ENCODE measurements at places on chromosomes 7 and 10.

GRCh38 chr7:144497282-144497681 is 93.8 kb upstream of the NOBOX start:
- no peak for DNase-seq

- DNase-seq, result no peak
Observed at GRCh38 chr10:218798-219197, 83.5 kb downstream of the ZMYND11 start.

GRCh38 chr7:47503281-47503680 is 78.6 kb downstream of the TNS3 start:
- no peak for DNase-seq

GRCh38 chr7:44949303-44949702 is 29.5 kb downstream of the MYO1G start:
- no peak for DNase-seq

GRCh38 chr7:36487756-36488336 is 98.2 kb downstream of the ANLN start:
- peak; percentile 58 for DNase-seq

- no peak for DNase-seq
Observed at GRCh38 chr10:127064474-127064873, 131.9 kb downstream of the INSYN2A start.

DNA sequence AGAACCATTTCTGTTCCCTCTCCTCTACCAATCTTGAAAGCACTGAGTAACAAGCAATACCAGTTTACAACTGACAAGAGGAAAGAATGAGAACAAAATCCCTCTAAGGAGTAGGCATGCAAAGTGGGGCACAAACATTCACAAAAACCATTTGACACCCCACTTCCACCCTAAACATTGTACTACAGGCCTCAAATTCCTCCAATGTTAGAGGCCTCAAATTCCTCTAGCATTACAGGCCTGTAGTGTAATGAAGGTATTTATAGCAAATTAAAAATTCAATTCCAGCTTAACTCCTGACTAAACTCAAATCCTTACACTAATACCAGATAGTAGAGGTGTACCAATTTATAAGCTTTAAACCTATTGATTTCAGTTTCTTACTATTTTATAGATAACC is 85.4 kb downstream of the SIRT1 start:
- DNase-seq, result no peak

DNA sequence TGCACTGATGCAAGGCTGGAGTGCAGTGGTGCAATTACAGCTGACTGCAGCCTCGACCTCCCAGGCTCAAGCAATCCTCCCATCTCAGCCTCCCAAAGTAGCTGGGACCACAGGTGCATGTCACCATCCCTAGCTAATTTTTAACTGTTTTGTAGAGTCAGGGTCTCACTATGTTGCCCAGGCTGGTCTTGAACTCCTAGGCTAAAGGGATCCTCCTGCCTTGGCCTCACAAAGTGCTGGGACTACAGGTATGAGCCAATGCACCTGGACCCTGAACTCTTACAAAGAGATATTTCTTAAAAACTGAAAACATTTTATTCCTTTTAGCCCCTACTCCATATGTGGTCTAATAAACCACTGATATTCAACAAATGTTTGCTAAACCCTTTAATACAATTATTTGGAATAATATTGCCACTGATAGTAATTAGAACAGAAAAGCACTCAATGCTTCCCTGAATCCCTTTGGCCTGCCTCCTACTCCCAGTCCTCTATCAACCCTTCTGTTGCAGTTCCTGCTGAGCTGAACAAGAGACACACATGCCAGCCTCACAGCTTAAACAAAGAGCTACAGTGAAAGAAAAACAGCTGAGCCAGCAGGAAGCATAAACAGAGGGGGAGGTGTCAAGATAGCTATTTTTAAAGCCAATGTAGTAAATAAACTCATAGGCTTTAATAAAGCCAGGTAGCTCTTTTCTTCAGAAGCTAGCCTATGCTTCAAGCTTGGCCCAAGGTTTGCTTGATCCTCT is 7.0 kb upstream of the GNAI1 start:
- peak; percentile 88 for DNase-seq

DNA sequence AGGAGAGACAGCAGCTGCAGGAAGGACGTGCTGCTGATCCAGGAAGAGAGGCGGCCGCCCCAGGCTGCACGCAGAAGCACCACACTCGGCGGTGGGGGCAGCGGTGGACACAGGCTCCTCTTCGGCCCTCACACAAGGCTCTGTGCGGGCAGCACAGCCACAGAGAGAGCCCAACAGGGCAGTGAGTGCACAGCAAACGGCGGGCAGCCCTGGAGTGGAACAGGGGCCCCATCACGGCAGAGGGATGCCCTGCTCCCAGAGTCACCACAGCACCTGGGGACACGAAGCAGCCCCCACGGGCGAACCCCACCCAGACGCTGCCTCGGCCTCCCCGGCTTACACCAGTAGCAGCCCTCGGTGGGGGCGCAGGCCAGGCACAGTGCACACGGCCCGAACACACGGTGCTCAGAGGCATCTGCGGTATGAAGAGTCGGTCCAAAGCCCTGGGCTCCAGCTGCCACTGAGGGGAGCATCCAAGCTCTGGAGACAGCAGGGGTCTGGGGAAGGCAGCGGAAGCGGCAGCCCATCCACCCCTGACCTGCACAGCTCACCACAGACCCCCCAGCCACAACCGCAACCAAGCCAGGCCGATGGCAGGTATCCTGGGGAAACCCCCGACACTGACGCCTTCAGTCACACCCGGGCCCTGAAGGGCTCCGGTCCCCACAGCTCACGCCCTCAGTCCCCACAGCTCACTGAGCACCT is 16.8 kb downstream of the NUDT1 start:
- no peak for DNase-seq

GRCh38 chr7:69819333-69819705 is 221.0 kb downstream of the AUTS2 start:
- no peak for DNase-seq

- no peak for DNase-seq
Observed at GRCh38 chr7:140512317-140513000, 33.2 kb upstream of the MKRN1 start.

DNA sequence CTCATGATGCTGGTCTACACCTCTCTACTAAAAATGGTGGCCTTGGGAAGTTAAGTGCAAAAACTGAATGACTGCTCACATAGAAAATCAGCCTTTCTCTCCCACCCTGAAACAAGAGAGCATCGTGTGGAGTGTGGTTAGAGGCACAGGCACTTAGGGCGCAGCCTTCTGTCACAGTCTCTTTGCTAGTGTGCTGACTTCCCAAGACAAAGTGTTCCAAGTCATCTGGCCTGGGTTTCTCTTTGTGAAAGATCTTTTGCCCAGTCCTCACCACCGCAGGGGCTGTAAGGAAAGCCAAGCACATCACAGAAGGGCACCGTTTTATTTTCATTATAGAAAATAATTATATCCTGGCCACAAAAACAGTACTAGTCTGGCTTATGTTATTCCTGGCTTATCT is 12.5 kb downstream of the STN1 start:
- no peak for DNase-seq

DNA sequence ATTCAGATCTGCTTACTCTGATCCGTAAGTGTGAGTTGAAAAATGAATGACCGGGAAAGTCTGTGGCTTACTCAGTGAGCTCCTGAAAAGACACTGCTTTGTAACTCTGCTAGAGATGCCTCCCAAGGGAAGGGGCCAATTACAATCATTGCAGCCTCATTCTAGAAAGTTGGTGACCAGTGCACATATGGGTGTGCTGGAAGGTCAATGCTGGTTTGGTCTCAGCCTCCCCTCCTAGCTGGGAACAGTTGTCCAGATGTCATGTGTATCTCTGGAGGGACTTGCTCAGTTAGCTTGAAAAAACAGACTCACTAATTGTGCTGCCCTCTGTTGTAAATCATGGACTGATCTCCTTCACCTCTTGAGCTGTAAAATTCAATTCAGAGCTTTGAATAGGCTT is 405.0 kb downstream of the ADRA2A start:
- no peak for DNase-seq

GRCh38 chr7:50505553-50506210 is 55.5 kb upstream of the FIGNL1 start:
- no peak for DNase-seq

DNA sequence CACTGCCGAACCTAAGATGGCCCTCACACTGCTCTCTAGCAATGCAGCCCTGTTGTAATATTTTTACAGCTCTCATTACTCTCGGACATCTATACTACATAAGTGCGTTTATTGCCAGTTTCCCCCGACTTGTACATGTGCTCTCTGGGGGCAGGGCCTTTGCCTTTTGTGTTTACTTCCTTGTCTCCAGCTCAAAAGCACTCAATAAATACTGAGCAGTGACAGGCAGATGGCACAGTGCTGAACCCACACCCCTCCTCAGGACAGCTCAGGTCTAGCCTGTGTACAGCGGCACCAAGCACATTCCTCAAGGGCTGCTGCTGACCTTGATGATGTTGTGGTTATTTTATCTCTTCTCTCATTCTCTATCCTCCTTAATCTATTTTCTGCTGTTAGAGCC is 68.0 kb upstream of the ELMO1 start:
- no peak for DNase-seq

- no peak for DNase-seq
Observed at GRCh38 chr7:70694971-70695794, 436.8 kb upstream of the GALNT17 start.

DNA sequence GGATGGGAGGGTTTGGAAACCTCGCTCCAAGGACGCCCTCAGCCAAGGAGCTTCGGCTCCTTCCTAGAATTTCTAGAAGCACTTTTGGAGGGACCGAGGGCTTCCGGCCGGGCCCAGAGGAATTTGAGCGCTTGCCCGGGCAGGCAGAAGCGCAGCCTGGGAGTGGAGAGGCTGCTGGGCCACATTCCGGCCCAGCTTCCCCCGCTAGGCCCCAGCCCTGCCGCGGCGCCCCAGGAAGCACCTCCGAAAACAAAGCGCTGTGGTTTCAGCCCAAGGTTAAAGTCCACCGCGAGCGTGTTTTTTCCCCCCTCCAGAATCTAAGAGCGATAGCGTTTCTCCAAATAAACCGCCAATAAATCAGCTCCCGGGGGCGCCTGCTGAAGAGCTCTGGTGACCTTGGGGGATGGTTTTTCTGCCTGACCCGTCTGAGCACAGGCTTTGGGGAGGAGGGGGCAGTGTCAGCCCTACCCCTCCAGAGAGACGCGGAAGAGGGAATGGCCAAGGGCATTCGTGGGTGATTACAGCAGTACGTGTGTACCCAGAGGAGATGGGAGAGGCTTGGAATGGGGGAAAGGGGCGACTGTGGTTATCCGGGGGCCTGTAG is 5.7 kb upstream of the TNRC18 start:
- DNase-seq, result no peak

DNA sequence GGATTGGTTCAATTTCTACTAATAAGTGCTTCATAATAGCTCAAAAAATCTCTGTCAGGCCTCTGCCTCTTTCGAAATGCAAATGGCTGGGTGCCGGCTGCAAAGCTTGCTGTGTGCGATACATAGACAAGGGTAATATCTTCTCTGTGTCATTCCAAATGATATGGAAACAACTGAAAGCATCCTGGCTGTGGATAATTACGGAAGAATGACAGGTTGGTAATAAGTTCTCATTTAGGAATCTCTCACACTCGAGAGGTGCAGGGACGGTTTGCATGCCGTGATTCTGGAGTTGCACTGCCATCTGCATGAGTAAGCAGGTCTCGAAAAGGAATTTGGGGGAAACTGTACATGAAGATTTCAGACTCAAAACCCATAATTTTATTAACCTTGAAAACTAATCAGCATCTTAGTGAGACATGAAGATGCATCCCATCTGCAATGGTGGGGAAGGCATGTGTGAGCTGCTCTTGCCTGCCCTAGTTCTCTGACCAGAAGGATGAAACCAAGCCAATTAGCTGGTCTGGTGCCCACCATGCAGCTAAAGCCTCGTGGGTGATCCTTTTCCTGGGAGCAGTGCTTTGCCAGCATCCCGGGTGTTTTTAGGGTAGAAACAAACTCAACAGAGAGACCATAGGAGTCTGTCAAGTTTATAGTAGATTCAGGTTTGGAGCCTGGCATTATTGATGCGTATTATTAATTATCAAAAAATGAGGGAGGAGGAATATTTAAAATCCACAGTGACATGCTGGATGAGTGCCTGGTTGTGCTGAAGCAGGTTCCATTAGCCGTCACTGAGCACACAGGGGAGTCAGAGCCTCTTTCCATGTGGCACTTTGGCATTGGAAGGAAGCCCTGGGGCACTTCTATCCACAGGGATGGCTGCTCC is 503.6 kb upstream of the MGMT start:
- no peak for DNase-seq

DNA sequence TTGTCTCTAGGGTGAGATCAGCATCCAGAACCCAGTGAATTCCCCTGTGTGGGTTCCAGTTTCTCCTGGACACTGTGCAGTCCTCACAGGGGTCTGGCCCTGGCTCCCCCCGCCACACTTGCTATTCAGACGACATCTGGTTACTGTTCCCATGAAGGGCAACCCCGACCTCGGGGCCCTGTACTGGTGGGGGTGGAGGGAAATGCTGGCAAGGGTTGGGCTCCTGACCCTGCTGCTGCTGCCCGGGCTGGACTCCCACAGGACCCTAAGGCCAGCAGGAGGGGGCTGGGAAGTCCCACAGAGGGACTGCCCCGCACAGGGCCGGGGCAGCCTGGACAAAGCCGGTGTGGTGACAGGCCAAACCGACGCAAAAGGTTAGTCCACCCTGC is 768 bp upstream of the CPA1 start:
- DNase-seq, result no peak

DNA sequence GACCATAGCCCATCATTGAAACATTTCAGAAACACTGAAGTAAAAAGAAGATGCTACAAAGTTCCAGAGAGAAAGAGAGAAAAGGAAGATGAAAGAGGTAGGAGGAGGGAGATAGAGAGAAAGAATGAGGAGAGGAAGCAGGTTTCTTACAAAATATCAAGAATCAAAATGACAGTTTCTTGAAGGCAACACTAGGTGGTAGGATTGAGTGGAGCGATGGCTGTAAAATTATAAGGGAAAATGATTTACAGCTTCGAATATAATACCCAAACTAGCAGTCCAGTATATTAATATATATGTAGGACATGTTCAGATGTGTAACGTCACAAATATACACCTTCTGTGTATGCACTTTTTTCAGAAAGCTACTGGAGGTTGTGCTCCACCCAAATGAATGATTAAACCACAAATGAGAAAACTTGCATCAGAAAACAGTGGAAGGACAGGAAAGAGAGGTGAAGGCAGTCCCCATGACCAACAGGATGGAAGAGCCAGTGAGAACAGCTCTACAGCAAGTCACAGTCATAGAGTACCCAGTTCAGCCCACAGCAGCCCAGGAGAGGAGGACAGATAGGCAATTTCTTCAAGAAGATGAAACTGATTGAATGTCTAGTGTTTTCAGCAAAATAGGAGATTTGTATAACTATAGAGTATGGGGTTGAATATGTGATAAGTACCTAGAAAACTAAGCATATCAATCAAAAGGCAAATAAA is 151.5 kb upstream of the TARP start:
- no peak for DNase-seq

- no peak for DNase-seq
Observed at GRCh38 chr7:107012691-107013090, 31.8 kb upstream of the PRKAR2B start.

DNA sequence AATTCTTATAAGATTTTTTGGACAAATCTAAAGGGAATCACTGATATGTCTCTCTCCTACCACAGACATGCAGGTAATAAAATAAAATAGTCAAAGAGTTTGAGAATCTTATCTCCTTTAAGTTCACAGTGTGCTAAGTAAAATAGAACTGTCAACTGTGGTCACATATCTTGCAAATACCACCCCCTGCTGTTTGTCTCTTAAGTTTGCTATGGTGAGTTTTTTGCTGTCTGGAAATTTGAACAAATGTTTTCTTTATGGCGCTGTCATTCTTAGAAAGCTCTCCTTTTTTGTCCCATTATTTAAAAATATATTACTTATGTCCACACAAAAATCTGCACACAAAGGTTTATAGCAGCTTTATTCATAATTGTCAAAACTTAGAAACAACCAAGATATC is 19.6 kb downstream of the GIMAP5 start:
- DNase-seq, result peak; percentile 20

All from midbrain (tissue), 1 donor.